ENCODE measurements at places on chromosomes 12 and 14. TPM values are rescaled to one million over a fixed set of nuclear protein-coding genes. Genes with fewer than 3 reads are reported as not detected.

The TMPRSS12 gene
- not detected for total RNA-seq

The SERPINA12 gene
- not detected for total RNA-seq

The CD9 gene
- 379 TPM for total RNA-seq

The OVCH1 gene
- not detected for total RNA-seq

The CACNA1C gene
- total RNA-seq: not detected

The SIX1 gene
- total RNA-seq: 0.55 TPM

The HOXC5 gene
- not detected for total RNA-seq

The GLTP gene
- 46.6 TPM for total RNA-seq

The ETV6 gene
- total RNA-seq: 57.1 TPM

The PRR4 gene
- 2.8 TPM for total RNA-seq

The CTSG gene
- total RNA-seq: not detected

The CHURC1 gene
- 44.0 TPM for total RNA-seq

The OAS2 gene
- total RNA-seq: 3.1 TPM

The B4GALNT1 gene
- 0.35 TPM for total RNA-seq

The SSPN gene
- total RNA-seq: 0.65 TPM

The ATG101 gene
- total RNA-seq: 41.6 TPM

The MYRFL gene
- not detected for total RNA-seq

The PMCH gene
- total RNA-seq: 1.8 TPM

The UBE3B gene
- total RNA-seq: 32.7 TPM

The IFNG-AS1 gene
- not detected for total RNA-seq

The NCKAP5L gene
- 46.1 TPM for total RNA-seq

The CFAP73 gene
- total RNA-seq: not detected

The MYO1H gene
- not detected for total RNA-seq

The CD69 gene
- 1.2 TPM for total RNA-seq

The TBK1 gene
- 27.7 TPM for total RNA-seq

The IL22 gene
- not detected for total RNA-seq

The GPD1 gene
- not detected for total RNA-seq

The PLEKHG7 gene
- total RNA-seq: not detected

The MYL6B gene
- total RNA-seq: 135 TPM

Measured in endothelial cell of umbilical vein (primary cell).